ENCODE measurements at places on chromosomes 13 and 19.
A peak's percentile ranks its signal among the peaks of the same experiment; 100 is the strongest.

- DNase-seq, result no peak
Observed at GRCh38 chr19:18603958-18604819, 2.4 kb downstream of the CRLF1 start.

- no peak for DNase-seq
Observed at GRCh38 chr19:54279406-54279962, 1.4 kb downstream of the LILRB2 start.

GRCh38 chr13:94822356-94822755 is 110.0 kb upstream of the SOX21 start:
- no peak for DNase-seq

GRCh38 chr19:1402411-1403070 is 1.2 kb upstream of the GAMT start:
- no peak for DNase-seq

GRCh38 chr13:44870456-44870929 is 118.8 kb downstream of the NUFIP1 start:
- DNase-seq, result peak; percentile 40

GRCh38 chr13:106423530-106423929 is 111.9 kb downstream of the EFNB2 start:
- DNase-seq, result peak; percentile 77

DNA sequence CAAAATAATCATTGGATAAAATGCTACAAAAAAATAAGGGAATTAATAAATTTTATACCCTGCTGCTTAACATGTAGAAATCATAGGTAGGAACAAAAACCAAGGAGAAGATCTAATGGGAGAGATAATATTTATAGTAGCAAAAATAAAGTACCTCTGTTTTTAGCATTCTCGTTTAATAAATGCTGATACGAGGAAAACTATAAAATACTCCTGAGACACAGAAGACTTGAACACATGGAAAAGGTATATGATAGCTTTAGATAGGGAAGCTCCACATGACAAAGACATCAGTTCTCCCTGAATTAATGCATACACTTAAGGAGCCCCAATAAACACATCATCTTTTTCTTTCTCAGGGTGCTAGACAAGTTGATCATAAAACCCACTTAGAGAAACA is 44.6 kb upstream of the MCF2L start:
- DNase-seq, result no peak

DNA sequence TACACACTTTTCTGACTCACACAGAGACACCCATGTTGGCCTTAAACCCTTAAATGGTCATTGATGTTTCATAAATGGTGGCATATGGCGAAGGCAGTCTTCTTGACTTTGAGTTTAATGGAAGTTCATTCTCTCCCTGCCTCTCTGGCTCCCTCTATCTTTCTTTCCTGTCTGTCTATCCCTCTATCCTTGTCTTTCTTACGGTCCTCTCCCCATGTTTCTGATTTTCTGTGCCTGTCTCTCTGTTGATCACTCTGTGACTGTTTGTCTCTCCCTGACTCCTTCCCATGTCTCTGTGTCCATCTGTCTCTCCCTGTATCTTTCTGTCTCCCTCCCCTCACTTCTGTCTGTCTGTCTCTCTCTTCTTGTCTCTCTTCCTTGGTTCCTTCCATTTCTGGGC is 43.2 kb upstream of the SHKBP1 start:
- no peak for DNase-seq

- no peak for DNase-seq
Observed at GRCh38 chr19:52331757-52332156, 4.3 kb upstream of the ZNF610 start.

- no peak for DNase-seq
Observed at GRCh38 chr19:29098863-29099481, 114.0 kb downstream of the UQCRFS1 start.

- DNase-seq, result no peak
Observed at GRCh38 chr13:100090861-100091260, 2.0 kb downstream of the PCCA start.

DNA sequence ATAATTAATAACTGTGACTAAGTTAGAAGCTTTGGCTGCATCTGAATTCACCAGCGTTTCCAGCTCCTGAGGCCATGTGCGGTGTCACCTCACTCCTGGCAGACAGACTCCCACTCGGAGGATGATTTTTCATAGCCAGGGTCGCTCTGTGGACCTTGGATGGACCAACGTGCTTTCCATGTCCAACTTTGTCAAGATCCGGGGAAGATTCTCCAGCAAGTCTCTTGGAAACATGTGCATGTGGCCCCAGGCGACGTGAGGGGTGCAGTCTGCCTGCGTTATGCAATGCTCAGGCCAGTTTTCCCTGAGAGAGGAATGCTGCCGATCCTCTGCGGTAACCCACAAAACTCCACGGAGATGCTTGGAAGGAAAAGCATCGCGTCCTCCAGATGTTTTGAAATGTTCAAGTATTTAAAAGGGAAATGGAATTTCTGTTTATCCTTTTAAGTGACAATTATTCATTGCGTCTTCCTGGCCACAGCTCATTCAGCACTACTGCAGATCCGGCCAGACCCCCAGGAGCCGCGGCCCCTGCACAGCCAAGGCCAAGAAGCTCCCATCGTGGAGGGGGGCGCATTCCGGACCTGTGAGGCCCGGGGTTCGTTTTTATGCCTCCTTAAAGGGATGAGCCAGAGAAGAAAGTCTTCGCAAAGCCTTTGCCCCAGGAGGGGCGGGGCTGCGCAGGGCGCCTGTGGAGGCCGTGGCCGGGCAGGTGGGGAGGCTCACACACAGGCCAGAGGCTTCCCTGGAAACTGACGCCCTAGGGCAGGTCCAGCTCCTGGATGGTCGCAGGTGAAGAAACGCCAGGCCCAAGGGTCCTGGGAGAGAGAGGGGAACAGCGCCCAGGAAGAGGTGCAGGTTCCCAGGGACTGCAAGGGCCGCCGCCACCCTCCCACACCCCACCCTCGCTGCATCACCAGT is 46.0 kb downstream of the C13orf46 start:
- DNase-seq, result peak; percentile 49

- peak; percentile 69 for DNase-seq
Observed at GRCh38 chr19:8192221-8192820, 16.8 kb upstream of the CERS4 start.

DNA sequence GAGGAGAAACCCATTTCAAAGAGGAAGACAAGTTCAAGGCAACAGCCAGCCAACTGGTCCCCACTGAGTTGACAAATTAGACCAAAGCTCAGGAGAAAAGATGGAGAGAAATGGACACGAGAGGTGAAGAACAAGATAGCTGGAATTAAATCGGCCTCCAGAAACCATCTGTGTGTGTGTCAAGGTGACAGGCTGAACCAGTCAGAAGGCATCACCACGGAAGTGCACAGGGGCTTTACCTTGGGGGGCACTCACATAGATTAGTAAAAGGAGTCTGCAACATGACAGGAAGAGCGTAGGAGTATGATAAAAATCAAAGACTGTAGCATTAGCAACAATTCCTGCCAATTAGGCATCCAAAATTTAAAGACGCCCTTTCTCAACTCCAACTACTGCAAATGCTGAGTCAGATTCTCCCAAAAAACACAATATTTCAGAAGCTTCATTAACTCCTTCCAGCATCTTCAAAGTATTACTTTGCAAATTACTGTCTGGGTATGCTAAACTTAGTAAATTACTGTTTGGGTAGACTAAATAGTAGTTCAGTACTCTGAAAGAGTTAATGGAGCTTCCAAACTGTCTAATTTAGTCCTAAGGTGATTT is 66.2 kb downstream of the FOXO1 start:
- DNase-seq, result no peak

DNA sequence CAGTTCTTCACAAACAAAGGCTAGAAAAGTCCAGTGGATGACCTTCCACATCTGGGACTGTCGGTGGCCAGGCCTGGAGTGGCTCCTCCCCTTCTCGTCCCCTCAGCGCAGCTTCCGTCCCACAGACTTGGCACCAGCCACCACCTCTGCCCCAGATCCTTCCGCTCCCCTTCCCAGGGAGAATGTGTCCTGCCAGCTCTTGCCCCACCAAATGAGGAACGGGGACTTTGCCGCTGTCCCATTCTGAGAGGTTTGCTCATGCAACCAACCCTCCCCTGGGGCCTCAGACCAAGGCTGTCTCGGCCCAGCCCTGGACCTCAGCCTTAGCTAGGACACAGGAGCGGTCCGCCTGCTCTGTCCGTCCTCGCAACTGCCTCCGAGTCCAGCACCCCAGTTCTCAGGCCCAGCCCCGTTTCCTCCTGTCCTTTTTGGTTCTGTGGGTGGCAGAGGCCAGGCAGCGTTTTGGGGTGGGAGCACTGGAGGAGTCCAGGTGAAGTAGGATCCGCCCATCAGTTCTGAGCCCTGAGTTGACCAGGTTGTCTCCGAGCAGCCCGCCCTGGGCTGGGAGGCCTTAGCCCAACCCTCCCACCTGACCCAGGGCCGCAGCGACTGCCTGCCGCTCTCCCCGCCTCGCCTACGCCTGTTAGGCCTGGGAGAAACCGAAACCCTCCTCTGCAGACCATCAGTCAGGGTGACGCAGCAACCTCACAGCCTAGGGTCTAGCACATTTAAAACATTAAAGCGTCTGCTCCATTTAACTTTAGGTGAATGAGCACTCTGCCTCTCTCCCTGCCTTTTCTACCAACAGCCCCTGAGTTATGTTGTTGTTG is 284.3 kb downstream of the FOXO1 start:
- no peak for DNase-seq

- DNase-seq, result no peak
Observed at GRCh38 chr13:80717776-80718175, 376.9 kb upstream of the SPRY2 start.

DNA sequence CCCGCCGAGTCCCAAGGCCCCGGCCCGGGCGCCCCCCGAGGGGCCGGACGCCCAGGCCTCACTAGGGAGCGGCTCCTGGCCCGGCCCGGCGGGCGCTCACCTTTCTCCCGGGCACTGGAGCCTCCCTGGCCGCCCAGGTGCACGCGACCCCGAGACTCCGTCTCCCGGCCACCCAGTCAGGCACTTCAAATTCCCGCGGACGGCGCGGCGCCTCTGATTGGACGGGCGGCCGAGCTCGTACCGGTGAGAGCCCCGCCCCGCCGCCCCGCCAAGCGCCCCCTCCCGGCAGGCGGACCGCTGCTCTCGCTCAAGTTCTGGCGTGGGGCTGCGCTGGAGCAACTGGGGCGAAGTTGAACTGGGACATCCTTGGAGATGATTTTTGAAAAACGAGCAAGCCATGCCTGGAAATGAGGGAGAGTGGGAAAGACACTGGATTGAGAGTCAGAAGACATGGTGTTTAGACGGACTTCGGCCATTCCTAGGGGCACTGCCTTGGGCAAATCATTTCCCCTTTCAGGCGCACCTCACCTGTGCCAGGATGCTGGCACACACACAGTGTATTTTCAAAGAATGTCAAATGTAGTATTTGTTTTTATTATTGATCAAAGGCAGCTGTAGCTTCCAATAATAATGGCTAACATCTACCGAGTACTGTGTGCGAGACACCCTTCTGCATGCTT is 485.3 kb downstream of the UQCRFS1 start:
- peak; percentile 70 for DNase-seq

DNA sequence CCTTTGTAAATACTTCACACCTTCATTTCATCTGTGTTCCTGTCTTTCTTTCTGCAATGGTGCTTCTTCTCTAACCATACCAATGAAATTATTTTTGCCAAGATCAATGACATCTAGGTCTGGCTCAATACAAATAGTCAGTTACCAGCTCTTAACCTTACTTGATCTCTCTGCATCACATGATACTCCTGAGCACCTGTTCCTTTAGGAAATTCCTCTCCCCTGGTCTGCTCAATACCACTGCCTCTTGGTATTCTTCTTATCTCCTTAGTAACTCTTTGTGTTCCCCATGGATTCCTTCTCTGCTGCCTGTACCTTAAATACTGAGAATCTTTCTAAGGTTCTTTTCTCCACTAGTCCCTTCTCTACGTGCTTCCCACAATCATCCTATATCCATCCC is 25.9 kb downstream of the SOHLH2 start:
- DNase-seq, result no peak

DNA sequence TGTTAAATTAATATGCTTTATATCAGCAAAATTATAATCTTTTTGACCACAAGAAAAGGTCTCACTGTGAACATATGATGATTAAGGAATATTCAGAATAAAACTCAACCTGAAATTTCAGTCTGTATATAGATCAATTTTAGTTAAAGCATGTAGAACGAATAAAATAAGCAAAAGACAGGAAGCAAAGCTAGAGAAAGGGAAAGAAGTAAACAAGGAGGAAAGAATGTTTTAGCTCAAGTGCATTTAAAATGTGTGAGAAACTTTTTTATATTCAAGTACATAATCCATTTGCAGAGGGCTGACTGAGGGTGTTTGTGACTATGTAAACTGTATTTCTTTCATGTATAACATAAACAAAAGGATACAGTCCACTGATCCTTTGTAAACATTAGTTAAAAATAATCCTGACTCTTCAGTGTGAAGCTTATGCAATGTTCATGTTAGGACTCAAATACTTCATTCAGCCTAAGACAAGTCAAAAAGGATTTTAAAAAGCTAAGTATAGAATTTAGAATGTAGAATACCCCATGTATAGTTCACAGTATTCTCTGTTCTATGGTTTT is 472.1 kb downstream of the DIAPH3 start:
- no peak for DNase-seq

DNA sequence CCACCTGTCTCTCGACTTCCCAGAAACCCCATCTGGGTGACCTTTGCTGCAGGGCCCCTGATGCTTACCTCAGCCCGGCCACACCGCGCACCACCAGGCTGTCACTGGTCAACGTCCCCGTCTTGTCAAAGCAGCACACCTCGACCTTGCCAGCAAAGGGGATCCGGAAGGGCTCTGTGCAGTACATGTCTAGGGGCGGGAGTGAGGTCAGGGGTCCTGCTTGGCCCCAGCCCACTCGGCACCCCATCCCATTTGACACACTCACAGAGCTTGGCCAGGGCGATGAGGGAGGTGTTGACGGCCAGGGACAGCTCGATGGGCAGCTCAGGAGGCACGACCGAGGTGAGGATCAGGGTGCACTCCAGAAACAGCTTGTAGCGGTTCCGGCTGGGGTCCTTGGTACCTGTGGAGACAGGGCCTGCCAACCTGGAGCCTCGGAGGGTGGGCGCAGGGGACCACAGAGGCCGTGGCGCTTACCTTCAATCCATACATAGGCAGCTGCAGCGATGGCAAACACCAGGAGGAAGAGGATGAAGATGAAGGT is 8.4 kb downstream of the ATP13A1 start:
- DNase-seq, result peak; percentile 36

DNA sequence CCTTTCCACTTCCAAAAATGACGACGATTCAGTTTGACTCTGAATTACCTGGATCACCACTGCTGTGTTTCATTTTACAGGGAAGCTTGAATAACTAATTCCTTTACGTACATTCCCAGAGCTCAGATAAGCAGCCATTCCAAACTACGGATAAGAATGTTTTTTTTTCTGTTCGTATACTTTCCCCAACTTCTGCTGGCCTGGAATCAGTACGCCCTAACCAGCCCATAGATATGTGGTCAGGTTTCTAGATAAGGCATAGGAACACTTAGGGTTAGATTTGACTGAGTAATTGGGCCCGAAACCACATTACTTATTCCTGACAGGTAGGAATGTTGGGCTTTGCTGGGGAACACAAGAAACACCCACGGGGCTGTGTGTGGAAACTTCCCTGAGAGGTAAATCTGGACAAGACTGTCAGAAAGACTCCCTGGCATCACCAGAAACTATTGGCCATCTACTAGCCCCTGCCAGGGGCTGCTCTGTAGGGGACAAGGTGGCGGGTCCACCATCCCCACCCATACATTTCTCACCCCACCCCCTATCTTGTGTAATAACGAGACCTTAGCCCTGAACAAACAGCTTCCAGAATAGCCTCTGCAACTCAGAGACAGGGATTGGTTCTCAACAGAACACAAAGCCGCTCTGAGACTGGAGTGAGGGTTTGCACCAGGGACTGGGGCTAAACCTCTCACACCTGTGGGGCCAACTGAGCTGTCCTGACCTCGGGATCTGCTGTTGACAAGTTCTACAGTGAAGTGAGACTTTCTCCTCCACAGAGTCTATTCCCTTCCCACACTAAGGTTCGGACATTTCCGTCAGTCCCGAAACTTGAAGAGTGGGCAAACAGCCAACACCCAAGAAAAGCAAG is 15.6 kb downstream of the RHPN2 start:
- DNase-seq, result peak; percentile 78

Data from islet precursor cell (in vitro differentiated cells).